Stimulated activated CD4-positive, alpha-beta T cell treated with anti-CD3 and anti-CD28 coated beads, Interleukin-12 subunit alpha, Interleukin-12 subunit beta, amount 100 ng/mL, for 24 hours (primary cell): ENCODE measurements at places on chromosomes 16 and 17.
A peak's percentile ranks its signal among the peaks of the same experiment; 100 is the strongest.

DNA sequence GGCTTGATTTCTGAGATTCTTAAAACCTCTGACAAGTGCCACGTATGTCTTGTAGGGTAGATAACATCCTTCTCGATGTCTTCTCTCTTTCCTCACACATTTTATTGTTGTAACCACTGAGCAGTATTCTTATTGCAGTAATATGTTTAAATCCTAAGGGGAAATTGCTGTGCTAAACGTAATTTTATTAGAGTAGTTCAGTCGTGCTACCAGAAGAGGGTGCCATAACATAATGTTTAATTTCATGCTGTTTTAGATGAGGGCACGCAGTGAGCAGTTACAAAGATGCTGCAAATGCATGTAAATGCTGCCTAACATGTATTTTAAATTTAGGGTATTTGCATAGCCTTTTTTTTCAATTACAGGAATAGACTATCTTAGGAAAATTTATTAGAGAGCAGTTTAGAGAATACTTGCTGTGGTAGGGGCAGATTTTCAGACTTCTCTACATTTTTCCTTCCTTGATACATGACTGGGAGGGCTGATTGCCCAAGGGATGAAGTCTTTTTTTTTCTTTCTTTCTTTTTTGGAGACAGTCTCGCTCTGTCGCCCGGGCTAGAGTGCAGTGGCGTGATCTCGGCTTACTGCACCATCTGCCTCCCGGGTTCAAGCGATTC lies 51.7 kb downstream of the GAN start:
- DNase-seq: no peak

GRCh38 chr17:48642059-48642842 lies 16.1 kb upstream of the HOXB9 start:
- no peak for DNase-seq

- DNase-seq: no peak
Observed at GRCh38 chr16:4699046-4699556, 5.7 kb downstream of the NUDT16L1 start.

DNA sequence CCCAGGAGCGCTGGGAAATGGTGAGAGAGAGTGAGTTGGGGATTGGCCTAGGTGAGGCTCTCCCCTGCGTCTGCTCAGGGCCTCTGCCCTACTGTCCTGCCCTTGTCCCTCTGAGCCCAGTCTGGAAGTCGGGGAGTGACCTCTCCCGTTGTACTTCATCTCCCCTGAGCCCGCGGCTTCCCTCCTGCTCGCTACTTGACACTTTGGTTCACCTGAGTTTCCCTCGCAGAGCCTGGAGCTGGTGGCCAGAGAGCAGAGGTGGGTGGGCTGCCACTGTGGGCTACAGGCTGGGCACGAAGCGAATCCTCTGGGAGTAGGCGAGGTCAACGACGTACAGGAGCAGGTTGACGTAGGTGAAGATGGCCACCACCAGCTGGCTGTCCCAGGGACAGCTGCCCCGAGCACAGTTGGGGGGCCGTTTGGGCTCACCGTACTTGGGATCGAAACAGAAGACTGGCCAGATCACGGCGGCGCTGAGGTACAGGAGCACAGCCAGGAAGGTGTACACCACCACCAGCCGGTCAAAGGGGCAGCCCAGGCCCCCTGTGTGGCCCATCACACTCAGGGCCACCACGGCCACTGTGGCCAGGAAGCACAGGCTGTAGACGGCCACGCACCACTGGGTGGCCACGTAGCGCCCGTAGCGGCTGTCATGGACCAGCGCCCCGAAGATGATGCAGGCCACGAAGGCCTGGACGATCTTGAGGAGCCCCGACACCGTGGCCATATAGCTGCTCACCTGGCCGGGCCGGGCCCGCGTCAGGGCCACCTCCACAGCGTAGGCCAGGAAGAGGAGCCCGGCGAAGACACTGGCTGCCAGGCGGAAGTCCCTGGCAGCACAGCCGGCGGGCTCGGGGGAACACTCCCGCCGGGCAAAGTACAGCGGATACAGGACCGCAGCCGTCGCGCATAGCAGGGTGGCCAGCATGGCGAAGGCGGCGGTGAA lies 3.7 kb upstream of the PYCR1 start:
- DNase-seq: no peak

DNA sequence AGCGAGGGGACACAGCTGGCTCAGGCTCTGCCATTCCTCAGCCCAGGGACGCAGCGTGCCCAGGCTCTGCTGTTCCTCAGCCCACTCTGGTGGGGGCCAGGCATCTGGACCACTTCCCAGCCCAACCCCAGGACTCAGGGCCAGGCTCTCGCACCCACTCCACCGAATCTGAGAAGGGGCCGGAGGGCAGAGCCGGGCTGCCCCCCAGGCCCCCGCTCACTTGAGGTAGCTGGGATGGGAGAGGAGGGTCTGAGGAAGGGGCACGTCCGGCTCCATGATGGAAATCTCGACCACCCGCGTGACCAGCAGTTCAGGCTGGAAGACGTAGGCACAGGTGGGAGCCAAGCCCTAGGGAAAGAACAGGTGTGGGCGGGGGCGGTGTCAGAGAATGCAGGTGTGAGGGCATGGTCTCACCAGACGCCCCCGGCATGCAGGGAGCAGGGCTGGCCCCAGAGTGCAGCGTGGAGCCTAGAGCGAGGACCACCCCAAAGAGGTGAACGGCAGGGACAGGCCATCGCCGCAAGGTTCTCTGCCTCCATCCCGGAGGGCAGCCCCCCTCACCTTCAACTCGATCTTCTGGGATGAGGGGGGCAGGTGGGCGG lies 4.9 kb downstream of the PGAP6 start:
- DNase-seq: no peak

DNA sequence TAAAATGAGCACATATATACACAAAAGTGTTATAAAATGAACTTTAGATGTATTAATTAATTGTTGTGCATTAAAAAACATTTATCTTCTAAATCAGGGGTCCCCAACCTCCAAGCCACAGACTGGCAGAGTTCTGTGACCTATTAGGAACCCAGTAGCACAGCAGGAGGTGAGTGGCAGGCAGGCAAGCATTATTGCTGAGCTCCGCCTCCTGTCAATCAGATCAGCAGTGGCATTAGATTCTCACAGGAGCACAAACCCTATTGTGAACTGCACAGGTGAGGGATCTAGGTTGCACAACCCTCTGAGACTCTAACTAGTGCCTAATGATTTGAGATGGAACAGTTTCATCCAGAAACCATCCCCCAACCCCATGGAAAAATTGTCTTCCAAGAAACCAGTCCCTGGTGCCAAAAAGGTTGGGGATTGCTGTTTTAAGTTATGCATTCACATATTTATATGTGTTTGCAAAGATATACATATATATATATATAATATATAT lies 583.7 kb downstream of the KCNJ2 start:
- DNase-seq: no peak

DNA sequence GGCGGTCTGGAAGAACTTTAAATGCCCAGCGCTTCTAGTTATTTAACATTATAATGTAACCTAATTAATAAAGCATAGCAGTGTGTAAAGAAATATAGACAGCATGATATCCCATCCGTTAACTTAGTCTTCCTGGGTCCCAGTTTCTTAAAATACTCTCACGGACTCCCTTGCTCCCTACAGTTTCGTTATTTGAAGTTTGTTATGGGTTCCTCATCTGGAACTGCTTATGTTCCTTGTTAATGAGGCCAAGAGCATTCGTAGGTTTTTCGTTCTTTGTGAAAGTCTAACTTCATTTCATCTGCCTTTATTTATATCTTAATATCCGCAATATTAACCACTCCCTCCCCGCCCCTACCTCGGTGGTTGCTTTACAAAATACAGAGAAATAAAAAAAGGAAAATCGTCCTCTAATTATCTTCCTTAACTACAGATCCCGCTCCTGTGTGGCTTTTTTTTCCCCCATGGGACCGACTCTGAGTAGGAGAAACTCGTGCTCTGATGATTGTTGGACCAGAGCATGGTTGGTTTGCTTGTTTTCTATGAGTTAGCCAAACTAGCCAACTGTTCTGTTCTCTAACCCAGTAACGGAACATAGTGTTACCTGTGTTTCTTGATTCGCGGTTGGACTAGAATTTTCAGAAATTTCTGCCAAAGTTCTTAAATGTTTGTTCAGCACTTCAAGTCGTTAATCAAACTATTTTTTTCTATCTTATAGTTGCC lies 863 bp downstream of the ADPRM start:
- DNase-seq: no peak

- DNase-seq: no peak
Observed at GRCh38 chr16:27098366-27099049, 31.8 kb downstream of the C16orf82 start.

DNA sequence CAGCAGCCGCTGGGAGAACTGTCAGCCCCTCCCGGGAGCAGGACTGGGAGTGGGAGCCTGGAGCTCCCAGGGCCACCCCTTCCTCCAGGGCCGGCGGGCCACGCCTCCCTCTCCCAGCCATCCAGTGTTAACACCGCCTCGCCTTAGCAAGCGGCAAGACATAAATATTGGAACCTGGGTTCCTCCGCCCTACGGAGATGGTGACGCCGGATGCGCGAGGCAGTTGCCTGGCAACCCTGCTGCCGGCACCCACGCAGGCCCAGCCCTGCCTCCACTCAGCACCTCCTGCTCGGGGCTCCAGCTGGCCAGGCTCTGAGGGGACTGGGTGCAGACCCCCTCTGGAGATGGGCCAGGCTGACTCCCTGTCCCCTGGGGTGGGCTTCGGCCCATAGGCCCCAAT lies 27.4 kb upstream of the CACNA1H start:
- peak; percentile 19 for DNase-seq
